GM12892 (cell line): ENCODE measurements at places on chromosomes 5 and 9.

- no peak for DNase-seq
Observed at GRCh38 chr9:82894548-82894947, 168.4 kb downstream of the RASEF start.

DNA sequence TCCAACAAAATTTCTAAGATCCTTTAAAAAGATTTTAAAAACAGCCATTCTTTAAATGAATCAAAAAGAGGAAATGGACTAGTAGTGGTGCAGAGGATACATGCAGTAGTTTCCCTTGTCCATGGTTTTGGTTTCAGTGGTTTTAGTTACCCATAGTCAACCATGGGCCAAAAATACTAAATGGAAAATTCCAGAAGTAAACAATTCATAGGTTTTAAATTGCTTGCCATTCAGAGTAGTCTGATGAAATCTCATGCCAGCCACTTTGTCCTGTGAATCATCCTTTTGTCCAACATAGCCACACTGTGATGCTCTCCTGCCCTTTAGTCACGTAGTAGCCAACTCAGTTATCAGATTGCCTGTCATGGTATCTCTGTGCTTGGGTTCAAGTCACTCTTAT lies 286.1 kb downstream of the ANXA1 start:
- no peak for DNase-seq

GRCh38 chr9:130305381-130305780 lies 39.8 kb downstream of the HMCN2 start:
- DNase-seq, result no peak

- no peak for DNase-seq
Observed at GRCh38 chr5:76271836-76272235, 131.2 kb upstream of the IQGAP2 start.

GRCh38 chr5:174229514-174230370 lies 184.2 kb downstream of the NSG2 start:
- no peak for DNase-seq

DNA sequence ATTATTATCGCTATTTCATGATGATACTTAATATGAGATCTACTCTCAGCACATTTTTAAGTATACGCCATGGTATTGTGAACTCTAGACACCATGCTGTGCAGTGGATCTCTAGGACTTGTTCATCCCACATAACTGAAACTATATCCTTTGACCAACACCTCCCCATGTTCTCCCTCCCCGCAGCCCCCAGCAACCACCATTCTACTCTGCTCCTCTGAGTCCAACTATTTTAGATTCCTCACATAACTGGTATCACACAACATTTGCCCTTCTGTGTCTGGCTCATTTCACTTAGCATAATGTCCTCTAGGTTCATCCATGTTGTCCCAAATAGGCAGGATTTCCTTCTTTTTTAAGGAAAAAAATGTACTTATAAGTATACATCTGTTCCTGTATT lies 6.6 kb upstream of the TBC1D2 start:
- no peak for DNase-seq

- no peak for DNase-seq
Observed at GRCh38 chr9:129698254-129698757, 32.9 kb downstream of the PRRX2 start.

DNA sequence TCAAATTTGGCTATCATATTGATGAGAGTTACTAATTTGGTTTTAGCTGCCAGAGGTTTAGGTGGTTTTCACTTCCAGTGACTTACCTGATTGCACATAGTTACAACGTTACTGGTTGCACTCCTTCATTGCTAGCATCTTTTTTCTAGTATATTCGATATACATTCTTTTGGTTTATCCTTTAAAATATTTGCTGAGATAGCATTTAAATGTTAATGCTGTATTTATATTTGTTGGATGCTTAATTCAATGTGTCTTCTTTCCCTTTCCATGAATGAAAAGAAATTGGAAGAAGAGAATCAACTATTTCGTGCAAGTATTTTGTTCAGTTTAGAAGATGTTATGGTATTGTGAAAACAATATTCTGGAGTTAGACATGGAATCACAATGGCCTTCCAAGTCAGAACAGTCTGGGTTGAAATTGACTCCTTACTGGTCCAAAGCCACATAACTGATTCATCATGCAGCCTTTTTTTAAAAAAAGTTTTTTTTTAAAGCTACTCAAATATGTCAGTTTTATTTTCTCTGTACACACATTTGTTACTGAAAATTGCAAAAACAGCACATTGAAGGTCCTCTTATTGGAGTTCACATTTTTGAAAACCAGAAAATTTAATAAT lies 2.2 kb downstream of the SPIN1 start:
- no peak for DNase-seq

GRCh38 chr5:180785794-180786221 lies 16.8 kb downstream of the MGAT1 start:
- no peak for DNase-seq

GRCh38 chr5:33102551-33102950 lies 338.2 kb upstream of the TARS1 start:
- DNase-seq, result no peak

GRCh38 chr9:14956208-14956607 lies 46.0 kb upstream of the FREM1 start:
- no peak for DNase-seq

- no peak for DNase-seq
Observed at GRCh38 chr5:170497311-170498038, 6.3 kb upstream of the KCNIP1 start.

DNA sequence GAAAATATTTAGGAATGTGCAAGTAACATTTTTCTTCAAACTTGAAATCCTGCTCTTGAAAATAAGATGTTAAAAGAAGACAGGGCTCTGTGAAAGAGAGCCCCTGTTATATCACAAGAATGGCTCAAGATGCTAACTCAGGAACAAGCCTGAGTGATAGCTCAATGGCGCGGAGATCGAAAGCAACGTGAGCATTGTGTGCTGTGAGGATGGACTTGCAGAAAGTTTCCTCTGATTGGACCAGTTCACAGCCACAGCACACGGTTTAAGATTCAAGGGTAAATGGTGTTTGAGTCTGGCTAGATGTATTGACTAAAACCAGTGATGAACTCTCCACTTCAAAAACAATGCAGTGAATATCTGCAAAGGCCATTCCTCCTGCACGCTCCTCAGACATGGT lies 2387.0 kb downstream of the MAT2B start:
- no peak for DNase-seq

- DNase-seq, result no peak
Observed at GRCh38 chr5:31854181-31855133, 215.5 kb downstream of the PDZD2 start.
